Skin of body (tissue), 3 donors: ENCODE measurements at places on chromosomes 13 and 19. TPM values are rescaled to one million over a fixed set of nuclear protein-coding genes. Genes with fewer than 3 reads are reported as not detected.

DNA sequence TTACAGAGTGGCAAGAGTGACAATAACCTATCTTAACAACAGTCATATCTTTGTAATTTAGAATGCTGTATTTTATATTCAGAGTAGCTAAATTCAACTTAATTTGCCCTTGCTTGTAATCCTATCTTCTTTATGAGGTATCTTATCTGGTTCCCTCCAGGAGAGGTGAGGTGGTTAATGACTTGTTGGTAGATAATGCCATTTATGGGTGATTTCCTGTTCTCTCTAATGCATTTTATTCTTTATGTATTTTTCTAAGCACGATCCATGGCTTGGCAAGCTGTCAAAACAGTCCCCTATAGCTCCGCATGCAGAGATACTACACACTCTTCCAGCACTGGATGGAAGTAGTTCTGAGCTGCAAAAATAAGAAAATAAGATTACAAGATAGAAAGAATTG is 267.9 kb downstream of the LMO7 start:
- no peak for DNase-seq

- no peak for DNase-seq
Measured at GRCh38 chr19:52345162-52345561, 9.1 kb downstream of the ZNF610 start.

- DNase-seq: no peak
Measured at GRCh38 chr13:94006296-94006695, 473.2 kb downstream of the DCT start.

DNA sequence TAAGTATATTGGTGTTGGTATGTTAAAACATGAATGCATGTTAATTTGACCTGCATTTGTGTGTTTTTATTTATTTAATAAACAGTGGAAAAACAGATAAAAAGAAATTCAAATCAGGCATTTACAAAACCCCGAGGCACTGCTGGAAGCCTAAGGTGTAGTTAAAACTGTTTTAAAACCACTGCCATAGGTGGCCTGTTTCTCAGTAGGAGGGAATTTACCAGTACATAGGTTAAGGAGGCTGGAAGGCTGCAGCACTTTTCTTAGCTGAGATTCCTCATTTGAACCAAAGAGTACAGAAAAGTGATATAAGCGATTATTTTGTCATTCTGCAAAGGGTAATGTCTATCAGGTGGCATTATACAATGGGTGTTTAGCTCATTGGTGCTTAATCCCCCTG is 99.6 kb downstream of the PAN3 start:
- DNase-seq: no peak

- no peak for DNase-seq
Measured at GRCh38 chr19:45293682-45294081, 29.0 kb downstream of the CKM start.

DNA sequence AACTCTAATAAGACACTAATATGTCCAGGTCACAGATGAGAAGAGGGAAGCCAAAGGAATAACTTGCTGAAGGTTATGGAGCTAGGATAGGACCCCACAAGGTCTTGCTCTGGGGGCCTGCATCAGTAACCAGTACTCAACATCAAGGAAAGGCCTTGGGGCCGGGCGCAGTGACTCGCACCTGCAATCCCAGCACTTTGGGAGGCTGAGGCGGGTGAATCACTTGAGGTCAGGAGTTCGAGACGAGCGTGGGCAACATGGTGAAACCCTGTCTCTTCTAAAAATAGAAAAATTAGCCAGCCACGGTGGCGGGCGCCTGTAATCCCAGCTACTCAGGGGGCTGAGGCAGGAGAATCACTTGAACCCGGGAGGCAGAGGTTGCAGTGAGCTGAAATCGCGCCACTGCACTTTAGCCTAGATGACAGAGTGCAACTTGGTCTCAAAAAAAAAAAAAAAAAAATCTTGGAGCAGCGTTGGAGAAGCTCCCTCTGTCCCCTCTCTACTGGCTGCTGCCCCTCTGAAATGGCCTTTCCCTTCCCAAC is 1.8 kb downstream of the LONP1 start:
- no peak for DNase-seq

DNA sequence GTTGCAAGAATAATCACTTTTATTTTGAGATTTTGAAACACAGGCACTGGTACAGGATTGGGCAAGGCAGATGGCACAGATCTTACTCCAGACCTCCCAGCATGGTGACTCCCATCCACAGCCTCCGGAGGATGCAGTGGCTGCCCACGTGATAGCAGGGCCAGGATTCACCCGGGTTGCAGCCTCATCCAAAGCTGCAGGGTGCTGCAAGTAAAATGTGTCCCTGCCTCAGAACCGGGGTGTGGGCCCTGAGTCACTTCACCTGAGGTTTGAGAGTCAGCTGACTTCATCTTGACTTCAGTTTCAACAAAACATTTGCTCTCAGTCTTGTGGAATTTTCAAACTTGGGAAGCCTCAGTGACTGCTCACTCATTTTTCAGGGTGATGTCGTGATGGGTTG is 201.9 kb downstream of the FGF9 start:
- DNase-seq: no peak

- no peak for DNase-seq
Measured at GRCh38 chr13:93774506-93774905, 547.9 kb downstream of the GPC6 start.

GRCh38 chr13:97295283-97296182 is 73.4 kb downstream of the MBNL2 start:
- DNase-seq: peak; percentile 95

DNA sequence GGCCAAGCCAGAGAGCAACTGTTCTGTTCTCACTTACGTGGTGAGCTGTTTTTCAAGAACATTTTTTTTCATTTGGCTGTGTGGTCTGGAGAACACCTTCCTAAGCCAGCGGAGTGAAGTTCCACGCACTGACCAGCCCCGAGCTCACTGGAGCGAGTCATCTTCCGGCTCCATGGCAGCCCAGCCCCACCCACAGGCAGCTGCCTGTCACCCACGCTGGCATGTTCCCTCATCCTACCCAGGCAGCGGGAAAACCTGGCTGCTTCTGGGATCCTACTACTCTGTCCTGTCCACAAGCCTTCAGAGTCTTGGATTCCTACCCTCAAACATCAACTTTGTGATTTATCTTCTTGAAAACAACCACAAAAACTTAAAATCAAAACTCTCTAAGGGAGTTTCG is 76.2 kb downstream of the GGACT start:
- DNase-seq: no peak

DNA sequence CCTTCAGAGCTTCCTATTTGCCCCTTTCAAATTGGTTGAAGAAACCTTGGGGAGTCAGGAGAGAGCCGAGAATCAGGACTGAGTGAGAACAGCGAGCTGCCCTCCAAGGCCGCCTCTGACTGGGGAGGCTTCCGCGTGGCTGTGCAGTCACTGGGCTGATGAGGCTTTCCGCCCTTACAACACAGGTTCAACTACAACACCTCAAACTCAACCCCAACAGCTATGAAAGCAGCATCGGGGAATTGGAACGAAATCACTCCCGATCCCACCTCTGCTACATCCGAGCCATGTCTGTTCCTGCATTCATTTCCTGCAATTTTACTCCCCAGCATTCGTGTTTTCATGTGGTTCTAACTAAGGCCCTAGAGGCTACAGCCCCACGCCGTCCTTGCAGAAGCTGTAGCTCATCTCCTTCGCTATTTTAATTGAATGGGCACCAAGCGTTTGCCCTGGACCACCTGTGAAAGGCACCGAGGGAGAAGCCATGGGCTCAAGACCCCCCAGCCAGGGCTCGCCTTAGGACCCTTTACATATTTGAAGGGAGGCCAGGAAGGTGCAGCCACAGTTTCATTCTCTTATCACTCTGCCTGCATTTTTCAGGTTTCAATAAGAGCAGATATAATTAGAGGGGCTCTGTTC is 12.3 kb upstream of the RASA3 start:
- DNase-seq: no peak

- no peak for DNase-seq
Measured at GRCh38 chr19:46731007-46731501, 14.1 kb upstream of the PRKD2 start.

GRCh38 chr13:84705982-84706710 is 823.9 kb upstream of the SLITRK1 start:
- DNase-seq: no peak

DNA sequence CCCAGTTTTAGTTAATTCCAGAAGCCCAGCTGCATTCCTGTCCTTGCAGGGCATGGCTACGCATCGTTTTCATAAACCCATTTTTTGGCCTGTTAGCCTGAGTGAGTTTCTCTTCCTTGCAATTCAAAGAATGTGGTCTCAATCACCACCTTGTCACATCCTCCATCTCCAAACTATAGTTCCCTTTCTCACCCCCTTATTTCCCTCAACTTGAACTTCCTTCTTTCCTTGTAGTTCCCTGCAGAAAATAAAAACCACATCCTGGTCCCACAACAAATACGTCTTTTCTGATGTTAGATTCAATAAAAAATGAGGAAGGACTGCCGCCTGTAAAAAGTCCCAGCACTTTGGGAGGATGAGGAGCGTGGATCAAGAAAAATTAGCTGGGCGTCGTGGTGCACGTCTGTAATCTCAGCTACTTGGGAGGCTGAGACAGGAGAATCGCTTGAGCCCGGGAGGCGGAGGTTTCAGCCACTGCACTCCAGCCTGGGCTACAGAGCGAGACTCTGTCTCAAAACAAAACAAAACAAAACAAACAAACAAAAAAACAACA is 13.2 kb downstream of the ADGRE3 start:
- no peak for DNase-seq

DNA sequence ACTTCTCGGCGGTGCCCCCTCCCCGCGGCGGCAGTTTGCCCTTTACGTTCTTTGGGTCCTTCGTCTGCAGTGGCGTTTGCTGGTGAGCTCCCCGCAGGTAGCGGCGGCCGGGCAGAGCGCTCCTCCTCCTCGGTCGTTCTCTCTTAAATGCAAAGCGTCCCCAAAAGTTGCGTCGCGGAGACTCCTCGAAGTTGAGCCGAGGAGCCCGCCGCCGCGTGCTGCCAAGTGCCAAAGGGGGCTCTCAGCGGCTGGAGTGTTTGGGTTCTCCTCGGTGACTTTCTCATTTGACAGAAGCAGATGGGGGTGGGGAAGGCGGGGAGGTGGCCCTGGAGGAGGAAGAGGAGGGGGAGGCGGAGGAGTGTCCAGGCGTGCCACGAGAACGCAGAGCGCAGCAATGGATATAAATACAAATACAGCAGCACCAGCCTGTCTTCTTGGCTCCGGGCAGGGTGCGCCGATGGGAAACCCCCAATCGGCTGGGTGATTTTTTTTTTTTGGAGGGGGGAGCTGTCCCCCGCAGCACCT is at the start of gene SOX21:
Gene SOX21 (minus strand): TSS at position 259 of the 525 bp plus-strand sequence. CDS start 496 bp downstream, outside the sequence.
- no peak for DNase-seq

- no peak for DNase-seq
Measured at GRCh38 chr13:48194379-48194754, 38.6 kb upstream of the ITM2B start.

- DNase-seq: no peak
Measured at GRCh38 chr13:97133554-97133953, 88.6 kb upstream of the MBNL2 start.

LYL1 gene
- total RNA-seq: 8.1 TPM

SWSAP1 gene
- total RNA-seq: 0.30 TPM

ODAD3 gene
- 0.20 TPM for total RNA-seq

DHDH gene
- not detected for total RNA-seq

PODNL1 gene
- 0.20 TPM for total RNA-seq

KIR3DL2 gene
- not detected for total RNA-seq
